Karpas-422 (cell line): ENCODE measurements at places on chromosomes 12 and 14. TPM values are rescaled to one million over a fixed set of nuclear protein-coding genes. Genes with fewer than 3 reads are reported as not detected.

C14orf39 gene
- not detected in 2 replicates for total RNA-seq

CCDC184 gene
- 1.2 and 2.5 TPM in 2 replicates for total RNA-seq

ENDOU gene
- total RNA-seq: 1.2 and 10.7 TPM in 2 replicates

GARIN6 gene
- not detected in 2 replicates for total RNA-seq

FOXN4 gene
- not detected in 2 replicates for total RNA-seq

SMCO2 gene
- total RNA-seq: not detected in 2 replicates

PLEKHG3 gene
- not detected in 2 replicates for total RNA-seq

KRT79 gene
- total RNA-seq: not detected in 2 replicates

OVCH1 gene
- total RNA-seq: not detected in 2 replicates

TEX52 gene
- not detected in 2 replicates for total RNA-seq

CCDC38 gene
- 0.07 TPM in 1 of 2 replicates, not detected in the other for total RNA-seq

C3AR1 gene
- 2.2 and 3.2 TPM in 2 replicates for total RNA-seq
